ENCODE measurements at places on chromosomes 11 and 22.

GRCh38 chr11:134272381-134273316 lies 3.5 kb upstream of the GLB1L3 start:
- peak; percentile 39 for DNase-seq

- DNase-seq: no peak
Observed at GRCh38 chr22:21919526-21920307, 32.9 kb downstream of the PPM1F start.

GRCh38 chr11:76665921-76666351 lies 4.6 kb downstream of the LRRC32 start:
- no peak for DNase-seq

DNA sequence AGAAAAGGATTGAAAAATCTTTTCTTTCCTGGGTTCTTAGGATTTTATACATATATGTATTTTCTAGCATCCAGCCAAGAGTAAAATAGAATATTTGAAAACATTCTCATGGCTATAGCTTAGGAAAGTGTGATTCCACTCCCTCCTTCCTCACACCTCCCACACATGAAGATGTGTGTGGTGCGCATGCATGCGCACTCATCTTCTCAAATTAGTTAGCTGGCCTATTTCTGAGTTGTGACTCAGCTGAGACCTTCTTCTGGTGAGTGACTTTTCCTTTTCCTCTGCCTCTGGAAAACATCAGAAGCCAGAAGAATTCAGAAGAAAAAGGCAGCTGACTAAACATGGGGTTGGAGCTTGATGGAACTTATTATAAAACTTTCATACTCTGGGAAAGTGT lies 149.8 kb downstream of the OR4C45 start:
- DNase-seq: no peak

GRCh38 chr11:65851083-65851579 lies 6.8 kb downstream of the CFL1 start:
- DNase-seq: peak; percentile 52

DNA sequence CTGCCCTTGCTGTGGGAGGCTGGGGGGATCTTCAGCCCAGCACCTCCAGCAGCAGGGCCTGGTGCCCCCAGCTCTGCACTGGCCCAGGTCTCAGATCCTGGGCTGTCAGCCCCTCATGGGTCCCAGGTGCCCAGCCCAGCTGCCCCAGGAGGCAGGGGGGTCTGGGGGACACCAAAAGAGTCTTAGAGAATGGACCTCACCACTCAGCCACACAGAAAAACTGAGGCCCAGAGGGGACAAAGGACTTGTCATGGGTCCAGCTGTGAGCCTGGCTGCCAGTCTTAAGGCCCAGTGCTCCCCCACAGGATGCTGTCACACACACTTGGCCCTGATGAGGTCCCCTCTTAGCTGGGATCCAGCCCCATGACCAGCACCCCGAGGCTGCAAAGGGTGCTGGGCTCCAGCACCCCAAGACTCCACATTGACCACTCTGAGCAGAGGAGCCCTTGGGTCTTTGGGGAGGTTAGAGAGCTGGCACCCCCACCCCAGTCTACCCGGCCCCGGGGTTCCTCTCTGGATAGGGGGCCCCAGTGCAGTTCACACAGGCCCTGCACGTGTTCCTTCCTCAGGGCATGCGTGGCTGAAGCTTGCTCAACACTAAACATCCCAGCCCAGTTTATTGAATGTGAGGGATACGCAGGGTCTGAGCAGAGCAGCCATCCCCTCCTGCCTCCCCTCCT lies 54.4 kb downstream of the IGLL5 start:
- DNase-seq: peak; percentile 23

- DNase-seq: no peak
Observed at GRCh38 chr11:72378704-72379383, 55.5 kb downstream of the CLPB start.
